ENCODE measurements at places on chromosomes 16 and 17.

- no peak for DNase-seq
These were observed 21.7 kb upstream of the WSCD1 start for GRCh38 chr17:6048486-6048885.

DNA sequence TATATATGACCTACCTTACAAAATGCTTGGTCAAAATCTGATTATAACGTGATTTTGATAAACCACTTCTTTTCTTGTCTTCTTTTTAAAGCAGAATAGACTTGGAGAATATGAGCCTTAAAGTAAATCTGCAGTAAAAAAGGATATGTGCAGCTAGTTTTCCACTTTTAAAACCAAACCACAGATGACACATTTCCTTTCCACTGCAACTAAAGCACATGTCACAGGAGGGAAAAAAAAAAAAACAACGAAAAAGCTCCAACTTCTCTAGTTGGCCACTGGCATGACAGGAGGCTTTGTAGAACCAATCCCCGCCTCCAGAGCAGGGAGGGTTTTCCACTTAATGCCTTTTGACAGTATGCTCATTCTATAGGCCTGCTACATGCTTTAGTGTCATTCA lies at the start of gene EVI2A:
Gene EVI2A, minus strand, starts transcription at position 142 of the 400 bp plus-strand sequence. CDS start 2,609 bp downstream, outside the sequence.
- DNase-seq, result peak; percentile 39

DNA sequence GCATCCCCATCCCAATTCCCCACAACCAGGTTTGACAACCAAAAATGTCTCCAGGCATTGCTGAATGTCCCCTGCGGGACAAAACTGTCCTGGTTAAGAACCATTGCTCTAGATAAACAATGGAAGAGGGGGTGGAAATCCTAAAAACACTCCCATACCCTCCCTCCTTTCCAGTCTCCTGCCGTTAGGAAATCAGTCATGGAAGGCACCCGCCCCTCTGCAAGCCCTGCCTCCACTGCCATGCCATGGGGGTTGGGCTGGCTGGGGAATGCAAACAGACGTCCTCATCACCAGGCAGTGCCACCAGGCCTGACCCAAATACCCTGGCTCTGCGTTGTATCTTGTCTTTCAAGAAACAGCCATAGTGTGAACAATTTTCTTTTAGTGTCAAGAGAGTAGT lies 57.5 kb downstream of the CYTH1 start:
- no peak for DNase-seq

DNA sequence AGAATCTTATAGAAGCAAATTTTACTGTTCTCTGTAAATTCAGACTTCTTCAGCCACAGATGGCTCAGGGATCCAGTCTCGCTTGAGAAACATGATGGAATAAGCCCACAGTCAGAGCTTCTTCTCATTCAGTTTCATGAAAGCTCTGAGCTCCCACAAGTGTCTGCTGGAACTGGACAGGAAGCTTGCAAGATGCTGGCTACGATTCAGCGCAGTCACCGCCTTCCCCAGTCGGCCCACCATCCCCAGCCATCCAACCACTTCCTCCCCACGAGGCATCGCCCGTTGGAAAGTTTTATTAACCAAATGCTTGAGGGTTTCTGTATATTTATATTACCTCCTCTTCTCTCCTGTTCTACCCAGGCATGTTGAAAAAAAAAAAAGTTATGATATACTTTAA lies 171.7 kb downstream of the ZFHX3 start:
- DNase-seq, result peak; percentile 62

DNA sequence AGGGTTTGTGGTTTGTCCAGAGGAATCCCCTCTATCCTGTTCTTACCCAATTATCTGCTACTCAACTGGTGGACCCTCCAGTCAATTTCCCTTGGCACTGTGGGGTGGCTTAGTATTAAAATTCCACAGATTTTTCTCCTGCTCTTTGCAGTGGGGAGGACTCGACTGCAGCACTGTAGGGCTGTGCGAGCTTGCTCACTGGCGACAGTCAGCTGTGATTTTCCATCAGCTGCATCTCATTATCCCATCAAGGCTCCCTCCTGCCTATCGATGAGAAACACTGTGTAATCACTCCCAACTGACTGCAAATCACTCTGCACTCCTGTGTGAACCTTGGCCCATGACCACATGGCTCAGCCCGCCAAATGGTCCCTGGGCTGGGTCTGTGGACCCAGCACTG lies 90.5 kb upstream of the MAF start:
- no peak for DNase-seq

DNA sequence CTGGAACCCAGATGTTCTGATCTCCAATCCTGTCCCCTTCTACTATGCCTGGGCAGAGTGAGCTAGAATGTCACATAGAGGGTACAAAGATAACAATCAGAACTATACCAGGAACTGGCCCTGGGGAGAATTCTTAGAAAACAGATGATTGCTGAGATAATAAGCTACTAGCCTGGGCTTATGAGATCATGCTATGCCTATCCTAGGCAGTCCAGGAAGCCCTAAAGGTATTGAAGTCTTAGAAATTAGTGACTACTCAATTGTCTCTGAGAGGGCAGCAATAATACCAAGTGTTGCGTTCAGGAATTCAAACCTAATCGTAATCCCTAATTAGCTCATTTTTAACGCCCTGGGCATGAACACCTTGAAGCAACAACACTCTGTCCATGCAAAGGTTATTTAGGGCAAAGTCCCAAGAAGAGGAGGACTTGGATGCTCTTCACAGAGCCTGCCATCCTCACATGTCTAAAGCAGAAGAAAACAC lies 77.1 kb downstream of the MMD start:
- DNase-seq, result no peak

DNA sequence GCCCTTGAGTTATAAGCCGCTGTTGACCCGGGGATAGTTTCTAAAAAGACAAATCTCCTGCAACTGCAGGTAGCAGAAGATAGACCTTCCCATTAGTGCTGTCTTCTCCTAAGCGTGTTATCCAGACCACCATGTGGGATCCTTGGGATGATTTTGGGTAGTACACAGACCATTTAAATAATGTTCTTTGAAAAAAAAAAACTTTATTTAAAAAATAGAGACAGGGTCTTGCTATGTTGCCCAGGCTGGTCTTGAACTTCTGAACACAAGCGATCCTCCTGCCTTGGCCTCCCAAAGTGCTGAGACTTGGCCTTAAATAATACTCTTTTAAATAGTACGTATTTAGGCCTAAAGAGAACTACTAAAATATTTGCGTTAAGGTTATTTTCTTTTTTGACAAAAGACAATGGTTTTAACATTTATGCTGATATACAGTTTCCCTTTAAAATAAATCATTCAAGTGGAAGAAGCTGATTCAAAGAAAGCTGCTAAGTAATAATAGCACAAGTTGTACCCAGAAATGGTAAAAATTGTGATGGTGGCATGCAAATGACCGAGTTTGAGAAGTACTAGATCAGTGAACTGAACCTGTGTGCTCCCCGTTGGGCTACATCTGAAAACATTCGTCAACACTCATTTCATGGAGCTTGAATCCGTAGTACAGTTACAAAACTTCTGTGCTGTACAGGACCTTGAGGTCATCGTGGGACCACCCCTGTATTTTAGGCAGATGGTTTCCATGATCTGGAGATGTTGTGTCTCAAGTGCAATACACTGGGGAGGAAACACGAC lies 24.0 kb downstream of the SMARCE1 start:
- no peak for DNase-seq

GRCh38 chr17:80827646-80828643 lies 163.7 kb upstream of the CHMP6 start:
- no peak for DNase-seq

GRCh38 chr17:59329176-59330052 lies 2.0 kb upstream of the YPEL2 start:
- peak; percentile 76 for DNase-seq

DNA sequence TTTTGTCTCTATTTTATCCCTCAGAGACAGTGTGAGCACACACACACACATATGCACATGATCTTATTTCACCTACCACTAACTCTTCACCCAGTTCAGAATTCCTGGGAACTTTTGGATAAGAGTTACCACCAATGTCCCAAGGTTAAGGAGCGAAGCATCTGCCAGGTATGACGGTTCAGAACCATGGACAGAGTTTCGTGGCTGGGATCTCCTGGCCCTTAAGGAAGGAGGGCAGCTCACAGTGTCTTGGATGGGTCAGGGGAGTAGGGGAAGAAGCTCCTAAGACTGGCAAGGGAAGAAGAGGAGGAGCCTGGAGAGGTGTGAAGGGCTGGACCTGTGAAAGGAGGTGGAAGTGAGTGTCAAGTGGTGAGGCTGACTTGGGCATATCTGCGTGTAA lies 23.0 kb upstream of the TMEM132E start:
- DNase-seq, result peak; percentile 44

- DNase-seq, result no peak
These were observed 163.9 kb downstream of the PRKCB start for GRCh38 chr16:23999663-24000062.

- DNase-seq, result no peak
These were observed 25.2 kb downstream of the NME3 start for GRCh38 chr16:1745900-1746692.

- DNase-seq, result peak; percentile 89
These were observed 387.1 kb upstream of the TNRC6C start for GRCh38 chr17:77571155-77571981.

- peak; percentile 100 for DNase-seq
These were observed at the start of gene ANKRD11 for GRCh38 chr16:89490439-89491237. Gene ANKRD11, minus strand, starts transcription at chr16:89490561. Its CDS starts 173,542 bp downstream, at chr16:89317019.

DNA sequence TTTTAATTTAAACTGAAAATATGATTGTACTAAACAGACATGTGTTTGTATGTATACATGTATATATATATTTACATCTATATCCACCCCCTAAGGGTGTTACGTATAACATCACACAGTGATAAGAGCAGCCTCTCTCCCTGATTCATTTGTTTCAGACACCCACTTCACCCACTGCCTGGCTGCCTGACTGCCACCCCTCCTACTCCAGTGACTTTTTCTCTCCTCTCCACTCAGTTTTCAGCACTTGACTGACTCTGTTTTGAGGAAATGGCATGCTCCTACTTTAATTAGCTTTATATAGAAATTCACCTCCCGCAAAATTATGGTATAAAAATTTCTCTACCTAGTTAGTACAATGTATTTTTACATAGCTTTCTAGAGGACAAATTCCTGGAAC lies 20.0 kb downstream of the BFAR start:
- no peak for DNase-seq

DNA sequence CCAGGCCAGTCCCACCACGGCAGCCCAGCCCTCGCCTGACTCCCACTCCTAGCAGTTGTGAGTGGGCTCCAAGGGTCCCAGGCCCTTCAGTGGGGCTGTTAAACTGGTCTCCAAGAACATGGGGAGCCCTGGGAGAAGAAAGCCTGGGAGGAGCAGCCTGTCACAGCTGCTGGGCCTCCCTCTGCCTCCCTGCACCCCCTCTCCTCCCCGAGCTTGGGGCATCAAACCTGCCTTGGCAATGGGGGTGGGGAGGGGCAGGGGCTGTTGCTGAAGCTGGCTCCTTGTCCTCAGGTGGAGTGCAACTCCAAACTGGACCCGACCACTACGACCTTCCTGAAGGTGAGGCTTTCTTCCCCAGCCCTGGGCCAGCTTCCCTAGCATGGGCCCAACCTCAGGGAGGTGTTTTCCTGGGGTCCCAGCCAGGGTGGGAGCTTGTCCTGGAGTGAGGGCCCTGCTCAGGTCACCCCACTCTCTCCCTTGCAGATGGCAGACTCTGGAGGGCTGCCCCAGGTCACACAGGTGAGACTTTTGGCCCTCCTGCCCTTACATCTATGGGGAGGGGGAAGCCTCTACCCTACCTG lies 6.6 kb upstream of the SETD6 start:
- DNase-seq, result no peak

- no peak for DNase-seq
These were observed 571 bp downstream of the CAVIN1 start for GRCh38 chr17:42422412-42422957.

DNA sequence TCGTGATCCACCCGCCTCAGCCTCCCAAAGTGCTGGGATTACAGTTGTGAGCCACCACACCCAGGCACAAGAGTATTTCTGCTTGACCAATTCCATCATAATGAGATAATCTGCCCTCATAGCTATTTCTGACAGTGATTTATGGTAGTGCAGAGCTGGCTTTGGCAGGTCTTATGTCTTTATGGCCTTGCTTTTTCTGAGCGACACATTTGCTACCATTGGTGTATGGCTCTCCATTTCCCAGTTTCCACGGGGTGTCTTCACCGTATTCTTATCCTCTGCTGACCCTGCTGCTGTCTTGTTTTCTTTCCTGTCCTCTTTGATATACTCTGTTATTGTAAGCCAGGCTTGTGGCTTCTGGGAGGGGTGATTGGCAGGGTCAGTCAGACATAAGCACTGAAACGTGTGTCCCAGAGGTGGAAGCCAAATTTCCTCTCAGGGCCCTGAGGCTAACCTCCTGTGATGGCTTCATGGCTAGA lies 161.1 kb upstream of the TBX2 start:
- no peak for DNase-seq

GRCh38 chr16:87410968-87411367 lies 18.8 kb downstream of the MAP1LC3B start:
- no peak for DNase-seq

GRCh38 chr16:84438971-84439696 lies 65.3 kb downstream of the MEAK7 start:
- no peak for DNase-seq

- DNase-seq, result peak; percentile 52
These were observed at the start of gene PSMB10 for GRCh38 chr16:67936124-67936879. Gene PSMB10, minus strand, starts transcription at chr16:67936850. Its CDS starts 101 bp downstream, at chr16:67936749.

DNA sequence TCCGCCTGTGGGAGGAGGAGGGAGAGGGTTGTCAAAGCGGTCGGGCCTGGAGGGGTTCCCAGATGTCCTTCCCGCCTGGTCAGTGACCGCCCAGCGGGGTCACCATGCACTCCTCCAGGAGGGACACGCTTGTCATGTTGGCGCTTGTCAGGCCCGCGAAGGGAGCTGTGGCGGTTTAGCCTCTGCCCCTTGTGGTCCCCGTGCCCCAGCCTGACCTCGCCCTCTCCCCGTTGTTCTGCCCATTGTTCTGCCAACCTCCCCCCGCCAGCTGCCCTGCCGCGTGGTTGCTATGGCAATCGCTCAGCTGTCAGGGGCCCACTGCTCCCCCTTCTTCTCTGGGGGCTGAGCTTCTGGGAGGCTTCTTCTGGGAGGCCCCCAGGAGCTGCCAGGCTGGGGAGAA lies 146.4 kb upstream of the CIBAR2 start:
- DNase-seq, result peak; percentile 44

- no peak for DNase-seq
These were observed 21.2 kb downstream of the ZNF469 start for GRCh38 chr16:88403794-88404581.

DNA sequence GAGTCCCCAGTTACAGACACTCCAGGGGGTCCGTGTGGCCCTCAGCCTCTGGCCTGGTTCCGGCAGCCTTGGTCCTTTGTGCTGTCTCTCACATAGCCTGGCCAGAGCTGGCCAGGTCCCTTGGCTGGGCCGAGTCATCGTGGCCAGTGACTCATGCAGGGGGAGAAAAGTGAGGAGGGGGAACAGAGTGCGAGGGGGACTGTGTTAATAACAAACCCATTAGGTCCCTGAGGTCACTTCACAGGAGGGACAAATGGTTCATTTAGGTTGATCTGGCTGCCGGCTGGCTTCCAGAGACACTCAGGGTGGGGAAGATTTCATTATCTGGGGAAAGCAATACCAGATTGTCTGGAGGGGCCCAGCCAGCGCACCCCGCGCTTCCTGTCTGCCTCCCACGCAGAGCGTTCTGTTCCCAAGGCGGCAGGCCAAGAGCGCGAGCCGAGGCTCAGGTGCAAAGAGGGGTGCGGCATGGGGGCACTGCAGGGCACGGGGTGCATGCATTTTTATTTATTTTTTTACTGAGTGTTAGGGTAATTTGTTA lies 223.1 kb downstream of the SEC14L1 start:
- no peak for DNase-seq
